ENCODE measurements at places on chromosomes 2 and 18. TPM values are rescaled to one million over a fixed set of nuclear protein-coding genes. Genes with fewer than 3 reads are reported as not detected.

Gene POMC
- not detected for total RNA-seq

Gene SLC40A1
- total RNA-seq, result 0.13 TPM

Gene ITPRIPL1
- total RNA-seq, result 4.7 TPM

Gene TYMS
- total RNA-seq, result 57.0 TPM

Gene ALPI
- total RNA-seq, result not detected

Gene MROH2A
- total RNA-seq, result not detected

GRCh38 chr2:76170856-76171255 is 460.1 kb upstream of the GCFC2 start:
- DNase-seq, result no peak

- no peak for DNase-seq
Observed at GRCh38 chr18:34352385-34353163, 127.9 kb upstream of the NOL4 start.

GRCh38 chr18:23547846-23548245 is 38.5 kb downstream of the NPC1 start:
- DNase-seq, result no peak

DNA sequence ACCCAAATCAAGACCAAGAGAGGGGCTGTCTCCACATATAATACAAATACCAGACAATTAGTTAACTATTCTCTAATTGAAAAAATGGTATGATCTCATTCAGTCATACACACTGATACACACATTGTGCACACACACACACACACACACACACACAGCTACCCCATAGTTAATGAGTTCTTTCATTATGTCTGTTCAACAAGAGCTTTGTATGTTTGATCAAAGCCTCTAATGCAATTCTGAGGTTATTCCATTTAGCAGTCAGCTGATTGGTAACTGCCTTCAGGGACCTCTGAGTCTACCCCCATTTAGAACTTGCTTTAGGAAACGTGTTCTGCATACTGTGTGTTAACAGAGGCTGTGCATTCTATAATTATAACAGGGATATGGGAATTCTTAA is 741.4 kb upstream of the LRRTM4 start:
- DNase-seq, result no peak

DNA sequence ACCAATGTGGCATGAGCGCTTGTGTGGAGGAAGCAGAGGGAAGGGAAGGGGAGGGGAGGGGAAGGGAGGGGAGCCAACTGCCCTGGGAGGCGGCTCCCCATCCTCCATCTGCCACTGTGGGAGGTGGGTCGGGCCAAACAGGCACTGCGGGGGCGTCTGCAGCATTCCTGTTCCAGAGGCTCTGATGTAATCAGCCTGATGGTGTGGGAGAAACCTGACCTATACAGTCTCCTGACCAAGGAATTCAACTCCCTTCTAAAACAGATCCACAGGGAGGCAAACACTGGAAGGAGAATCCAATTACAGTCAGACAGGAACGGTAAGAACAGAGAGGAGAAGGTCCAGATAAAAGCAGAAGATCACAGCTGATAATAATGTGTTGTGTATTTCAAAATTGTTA is 88.8 kb downstream of the CD8B2 start:
- DNase-seq, result peak; percentile 64

DNA sequence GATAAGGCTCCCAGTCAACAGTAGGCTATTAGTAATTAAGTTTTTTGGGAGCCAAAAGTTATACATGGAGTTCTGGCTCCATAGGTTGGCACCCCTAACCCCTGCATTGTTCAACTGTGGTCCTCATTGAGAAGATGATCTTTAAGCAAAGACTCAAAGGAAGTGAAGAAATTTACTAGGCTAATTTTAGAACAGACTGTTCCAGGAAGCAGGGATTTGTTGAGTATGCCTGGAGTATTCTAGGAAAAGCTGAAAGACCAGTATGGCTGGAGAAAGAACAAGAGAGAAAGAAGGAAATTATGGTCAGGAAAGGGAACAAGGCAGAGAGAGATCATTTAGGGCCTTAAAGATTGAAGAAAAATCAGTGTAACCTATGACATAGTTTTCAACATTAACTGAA is 125.1 kb downstream of the PMAIP1 start:
- DNase-seq, result no peak

DNA sequence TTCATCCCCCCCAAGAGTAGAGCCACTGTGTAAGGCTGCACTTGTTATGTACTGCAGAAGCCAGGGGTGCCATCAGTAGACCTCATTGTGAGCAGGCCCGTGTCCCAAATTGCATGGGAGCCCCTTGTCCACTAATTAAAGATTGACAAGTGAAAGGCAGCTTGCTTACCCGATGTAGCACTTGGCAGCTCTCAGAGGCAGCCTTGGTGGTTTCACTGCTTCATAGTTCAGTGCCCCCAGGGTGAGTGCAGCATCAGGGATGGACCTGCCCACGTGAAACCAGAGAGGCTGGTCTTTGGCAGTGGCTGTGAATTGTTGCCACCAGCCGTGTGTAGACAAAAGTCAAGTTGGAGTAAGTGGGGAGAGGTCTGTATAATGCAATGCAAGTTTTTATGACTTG is 13.3 kb downstream of the TUBB6 start:
- DNase-seq, result no peak

GRCh38 chr2:128776461-128777195 is 458.0 kb upstream of the HS6ST1 start:
- DNase-seq, result no peak

GRCh38 chr18:45374236-45374635 is 241.0 kb upstream of the SLC14A2 start:
- no peak for DNase-seq

DNA sequence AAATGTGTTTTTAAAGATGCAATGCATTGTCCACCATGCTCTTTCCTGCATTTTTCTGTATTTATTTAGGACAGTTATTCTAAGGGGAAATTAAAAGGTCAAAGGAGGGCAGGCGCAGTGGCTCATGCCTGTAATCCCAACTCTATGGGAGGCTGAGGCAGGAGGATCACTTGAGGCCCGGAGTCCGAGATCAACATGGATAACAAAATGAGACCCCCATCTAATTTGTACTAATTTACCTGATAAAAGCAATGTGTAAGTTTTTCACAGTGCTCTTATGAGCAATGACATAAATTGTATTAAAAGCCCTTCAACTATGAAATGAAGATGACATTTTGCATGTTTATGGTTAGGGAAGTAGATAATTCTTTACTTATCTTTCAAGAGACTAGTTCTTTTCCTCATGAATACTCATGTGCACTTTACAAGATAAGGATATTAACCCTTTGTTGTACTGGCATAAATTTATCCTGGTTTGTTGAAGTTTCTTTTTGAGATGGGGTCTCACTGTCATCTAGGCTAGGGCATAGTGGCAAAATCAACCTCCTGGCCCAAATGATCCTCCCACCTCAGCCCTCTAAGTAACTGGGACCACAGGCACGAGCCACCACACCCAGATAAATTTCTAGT is 9.7 kb downstream of the HSBP1L1 start:
- DNase-seq, result no peak

DNA sequence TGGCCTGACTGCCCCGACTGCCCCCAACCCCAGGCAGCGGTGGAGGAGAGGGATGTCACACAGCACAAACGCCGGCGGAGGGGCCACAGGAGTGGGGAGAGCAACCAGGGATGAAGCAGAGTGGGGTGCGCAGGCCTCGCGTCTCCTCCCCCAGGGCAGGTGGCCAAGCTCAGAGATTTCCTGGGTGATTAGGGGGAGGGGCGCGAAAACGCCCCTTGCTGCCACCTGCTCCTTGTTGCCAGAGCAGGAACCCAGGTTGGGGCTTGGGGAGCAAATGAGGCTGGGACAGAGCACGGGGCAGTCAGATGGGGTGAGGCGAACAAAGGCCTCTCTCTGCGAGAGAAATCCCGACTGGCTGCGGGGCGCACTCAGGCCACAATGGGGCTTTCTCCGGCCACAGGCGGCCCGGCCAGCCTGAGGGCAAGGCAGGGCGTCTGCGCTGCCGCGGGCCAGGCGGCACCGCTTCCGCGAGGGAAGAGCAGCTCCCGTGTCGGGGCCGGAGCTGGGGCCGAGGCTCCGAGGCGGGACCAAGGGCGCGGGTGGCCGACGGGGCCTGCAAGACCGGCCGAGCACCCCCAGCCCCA is 11.5 kb downstream of the TEX44 start:
- peak; percentile 46 for DNase-seq

GRCh38 chr2:43133708-43134570 is 92.5 kb downstream of the ZFP36L2 start:
- no peak for DNase-seq

GRCh38 chr2:183490914-183491313 is 366.7 kb downstream of the NUP35 start:
- DNase-seq, result peak; percentile 87

DNA sequence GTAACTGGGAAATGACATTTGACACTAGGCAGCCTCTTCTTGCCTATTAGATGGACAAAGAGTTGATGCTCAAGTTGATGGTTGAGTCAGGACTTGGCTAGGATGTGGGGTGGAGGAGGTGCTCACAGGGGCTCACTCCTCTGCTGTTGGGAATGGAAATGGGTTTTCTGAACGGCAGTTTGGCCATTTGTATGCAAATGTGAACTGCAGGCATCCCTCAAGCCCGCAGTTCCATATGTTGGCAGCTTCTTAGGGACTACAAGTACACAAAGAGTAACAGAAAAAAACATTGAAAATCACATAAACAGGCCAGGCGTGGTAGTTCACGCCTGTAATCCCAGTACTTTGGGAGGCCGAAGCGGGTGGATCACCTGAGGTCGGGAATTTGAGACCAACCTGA is 80.8 kb downstream of the INPP5D start:
- no peak for DNase-seq

GRCh38 chr2:5849562-5849961 is 157.4 kb downstream of the SOX11 start:
- no peak for DNase-seq

DNA sequence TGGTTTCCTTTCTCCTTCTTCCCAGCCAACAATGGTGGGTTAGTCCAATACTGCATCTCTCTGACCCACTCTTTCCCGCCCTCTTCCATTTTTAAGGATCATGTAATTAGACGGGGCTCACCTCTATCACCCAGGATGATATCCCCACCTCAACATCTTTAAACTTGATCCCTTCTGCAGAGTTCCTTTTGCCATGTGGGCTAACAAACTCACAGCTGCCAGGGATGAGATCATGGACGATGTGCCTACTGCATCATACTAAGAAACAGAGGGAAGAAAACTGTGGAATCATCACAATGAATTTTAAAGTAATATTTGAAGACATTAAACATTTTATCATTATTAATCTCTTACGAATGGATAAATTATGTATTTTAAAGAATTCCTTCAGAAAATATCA is 183.5 kb downstream of the RDH14 start:
- DNase-seq, result no peak

- DNase-seq, result peak; percentile 12
Observed at GRCh38 chr2:109031476-109032228, 42.6 kb upstream of the EDAR start.

- DNase-seq, result no peak
Observed at GRCh38 chr2:153935511-153935910, 63.8 kb downstream of the GALNT13 start.

DNA sequence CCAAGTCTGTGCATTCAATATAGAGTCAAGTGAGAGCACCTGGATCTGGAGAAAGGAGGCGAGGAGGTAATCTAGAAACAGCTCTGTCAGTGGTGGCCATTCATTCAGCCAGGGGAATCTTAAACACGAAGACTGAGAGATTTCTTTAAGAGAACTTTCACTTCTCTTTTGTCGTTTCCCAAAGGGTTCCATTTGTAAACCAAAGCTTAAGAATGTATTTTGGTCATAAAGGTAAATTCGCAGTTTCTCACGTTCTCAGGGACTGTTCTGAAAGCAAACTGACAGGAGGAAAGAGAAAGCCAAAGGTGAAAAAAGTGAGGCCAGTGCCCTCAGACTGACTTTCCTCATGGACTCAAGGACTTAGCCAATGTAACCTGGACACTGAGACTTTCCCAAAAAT is 513.5 kb downstream of the CMPK2 start:
- no peak for DNase-seq

GRCh38 chr2:30545875-30546274 is 98.8 kb downstream of the LCLAT1 start:
- DNase-seq, result no peak

DNA sequence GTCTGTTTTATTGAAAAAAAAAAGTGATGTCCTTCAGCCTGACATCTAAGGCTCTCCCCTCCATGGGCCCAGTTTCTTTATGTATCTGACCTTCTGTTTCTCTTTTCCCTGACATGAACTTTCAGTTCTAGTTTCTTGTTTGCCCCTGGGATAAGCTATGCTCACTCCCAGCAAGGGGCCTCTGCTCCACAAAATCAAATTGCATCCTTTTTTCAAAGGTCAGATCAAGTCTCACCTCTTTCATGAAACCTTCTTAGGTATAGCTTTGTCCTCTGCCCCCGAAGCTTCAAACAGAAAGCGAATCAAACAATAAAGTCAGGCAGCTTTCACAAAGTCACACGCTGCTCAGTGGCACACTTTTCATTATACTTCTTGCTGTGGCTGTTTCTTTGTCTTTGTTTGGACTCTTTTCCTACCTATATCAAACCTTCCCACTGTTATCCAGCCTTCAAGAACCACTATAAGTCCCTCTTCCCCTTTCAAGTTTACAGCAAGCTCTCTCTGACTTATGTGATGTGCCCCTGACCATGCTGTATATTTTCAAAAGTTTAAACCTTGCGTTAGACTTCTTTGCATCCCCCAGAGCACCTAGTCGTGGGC is 23.3 kb downstream of the MAP3K19 start:
- DNase-seq, result no peak
